GF-D8 (cell line): ENCODE measurements at places on chromosomes 16 and 17.

DNA sequence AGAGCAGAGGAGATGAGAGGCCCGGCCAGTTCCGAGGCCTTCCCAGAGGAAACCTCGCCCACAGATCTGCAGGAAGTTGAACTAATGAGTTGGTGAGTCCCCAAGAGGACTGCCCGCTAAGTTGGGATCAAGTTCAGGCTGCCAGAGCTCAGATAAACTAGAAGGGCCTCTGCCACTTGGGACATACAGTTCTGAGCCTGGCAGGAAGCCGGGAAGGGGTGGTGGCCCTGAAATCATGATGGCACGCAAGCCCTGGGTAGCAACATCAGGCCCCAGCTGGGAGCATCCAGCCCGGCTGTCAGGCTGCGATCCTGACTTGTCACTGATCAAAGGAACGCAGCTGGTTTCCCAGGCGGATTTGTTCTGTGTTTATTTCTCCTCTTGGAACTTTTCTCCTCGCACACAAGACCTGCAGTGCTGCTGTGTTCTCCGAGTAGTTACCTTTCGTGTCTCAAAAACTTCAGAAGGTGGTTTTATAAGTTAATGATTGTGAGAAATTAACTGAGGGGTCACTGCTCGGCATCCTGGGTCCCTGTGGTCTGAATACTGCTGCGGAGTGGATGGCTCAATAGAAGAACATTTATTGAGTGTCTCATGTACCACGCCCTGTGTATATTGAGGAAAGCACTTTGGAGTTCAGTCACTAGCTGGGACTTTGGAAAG, 8.0 kb upstream of the WFDC1 start:
- DNase-seq: no peak

GRCh38 chr16:46906360-46907060, 22.3 kb downstream of the GPT2 start:
- no peak for DNase-seq

DNA sequence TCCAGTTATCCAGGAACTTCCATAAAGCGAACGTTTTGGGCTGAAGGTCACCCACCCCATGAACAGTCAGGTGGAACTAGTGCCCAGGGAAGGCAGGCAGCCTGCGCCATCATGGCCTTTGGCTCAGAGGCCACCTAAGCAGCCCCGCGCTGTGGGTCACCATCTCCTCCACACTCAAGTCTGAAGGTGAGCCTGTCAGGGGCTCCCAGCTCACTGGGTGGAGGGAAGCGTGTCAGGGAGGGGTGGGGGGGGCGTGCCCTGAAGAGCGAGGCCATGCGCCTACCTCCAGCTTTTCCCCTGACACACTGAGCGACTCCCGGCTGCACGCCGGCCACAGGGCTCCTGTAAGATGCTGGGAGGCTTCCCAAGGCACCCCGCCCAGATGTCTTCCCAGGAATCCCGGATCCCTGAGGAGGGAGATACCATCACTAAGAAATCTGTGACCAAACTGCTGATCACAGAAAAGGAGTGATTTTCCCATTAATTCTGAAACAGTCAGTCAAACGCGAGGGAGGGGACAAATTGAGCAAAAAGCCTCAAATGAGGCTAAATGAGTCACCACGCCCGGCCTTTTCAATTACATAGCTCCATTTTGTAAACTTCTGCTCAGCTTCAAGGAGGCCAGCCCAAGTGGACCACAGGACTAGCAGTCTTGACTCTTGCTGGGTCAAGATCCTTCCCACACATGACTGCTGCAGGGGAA, 26.5 kb upstream of the SLC25A19 start:
- DNase-seq: no peak

DNA sequence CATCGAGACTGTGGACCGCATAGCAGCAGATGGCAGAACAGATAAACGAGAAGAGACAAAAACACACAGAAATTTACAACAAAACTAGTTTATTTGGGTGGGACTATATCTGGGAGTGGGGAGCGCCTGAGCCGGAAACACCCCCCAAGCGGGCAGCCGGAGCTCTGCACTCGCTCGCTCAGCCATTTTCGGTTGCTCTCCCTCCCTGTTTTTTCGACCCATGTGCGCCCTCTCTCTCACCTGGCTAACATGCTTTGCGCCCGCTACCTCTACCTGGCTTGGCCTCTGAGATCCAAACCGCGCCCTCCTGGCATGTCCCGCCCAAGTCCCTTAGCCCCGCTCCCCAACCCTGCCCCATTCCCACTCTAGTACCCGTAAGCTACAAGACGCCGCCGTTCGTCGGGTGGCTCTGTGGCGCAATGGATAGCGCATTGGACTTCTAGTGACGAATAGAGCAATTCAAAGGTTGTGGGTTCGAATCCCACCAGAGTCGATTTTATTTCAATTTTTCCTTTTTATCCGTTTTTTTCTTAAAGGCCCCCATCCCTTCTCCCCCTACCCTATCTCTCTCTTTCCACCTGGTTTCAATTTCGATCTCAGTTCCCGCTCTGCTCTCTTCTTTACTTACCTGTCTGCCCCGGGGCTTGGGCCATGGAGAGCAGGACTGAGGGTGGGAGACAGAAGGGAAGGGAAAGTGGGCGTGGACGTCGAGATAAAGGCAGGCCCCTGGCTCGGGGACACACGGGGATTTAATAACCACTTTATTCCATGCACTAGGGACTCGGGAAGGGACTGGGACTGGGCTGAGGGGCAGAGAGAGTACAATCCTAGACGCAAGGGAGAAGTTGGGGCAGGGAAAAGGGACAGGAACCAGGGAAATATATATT, 2.4 kb upstream of the ALOXE3 start:
- DNase-seq: peak; percentile 16

GRCh38 chr17:11580677-11581076, 17.6 kb upstream of the DNAH9 start:
- no peak for DNase-seq

DNA sequence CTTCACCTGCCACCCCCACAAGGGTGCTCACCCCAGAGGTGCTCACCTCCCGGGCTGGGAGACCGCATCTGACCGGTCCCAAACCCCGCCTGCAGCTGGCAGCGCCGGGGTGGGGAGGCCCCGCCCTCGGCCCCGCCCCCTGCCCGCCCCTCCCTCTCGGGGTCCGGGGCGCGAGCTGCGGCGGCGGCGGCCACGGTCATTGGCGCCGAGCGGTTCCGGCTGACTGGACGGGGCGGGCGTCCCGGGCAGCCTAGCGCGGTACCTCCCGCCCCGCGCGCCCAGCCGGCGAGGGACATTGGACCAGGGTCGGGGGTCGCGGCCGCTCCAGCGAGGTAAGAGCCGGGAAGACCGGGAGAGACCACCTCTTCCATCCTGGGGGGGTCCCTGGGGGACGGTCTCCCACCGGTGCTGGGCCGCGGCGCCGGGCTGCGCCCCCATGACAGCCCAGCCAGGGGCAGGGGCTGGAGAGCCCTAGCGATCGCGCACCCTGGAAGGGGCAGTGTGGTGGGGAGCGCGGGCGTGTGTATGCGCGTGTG, at the start of gene CACNG5:
TSS of gene CACNG5 (plus strand) at position 199 of the 536 bp plus-strand sequence. CDS start 42,216 bp downstream, outside the sequence.
- no peak for DNase-seq

DNA sequence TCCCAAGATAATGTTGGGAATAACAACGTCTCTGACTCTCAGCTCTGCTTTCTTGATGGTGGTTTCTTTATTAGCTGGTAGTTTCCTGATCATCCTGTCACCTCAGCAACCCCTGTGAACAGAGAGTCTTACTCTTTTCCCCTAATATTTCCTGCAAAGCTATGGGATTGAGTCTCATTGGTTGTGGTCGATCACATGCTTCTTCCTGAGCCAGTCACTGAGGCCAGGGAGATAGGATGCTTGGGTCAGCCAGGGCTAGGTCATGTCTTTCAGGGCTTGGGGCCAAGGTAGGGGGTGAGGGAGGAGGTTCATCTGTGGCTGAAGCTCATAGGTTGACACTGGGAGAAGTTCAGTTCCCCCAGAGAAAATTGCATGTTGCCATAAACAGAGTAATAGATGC, 114.3 kb downstream of the ABCC1 start:
- DNase-seq: no peak

GRCh38 chr16:9695152-9695551, 487.1 kb downstream of the GRIN2A start:
- no peak for DNase-seq

DNA sequence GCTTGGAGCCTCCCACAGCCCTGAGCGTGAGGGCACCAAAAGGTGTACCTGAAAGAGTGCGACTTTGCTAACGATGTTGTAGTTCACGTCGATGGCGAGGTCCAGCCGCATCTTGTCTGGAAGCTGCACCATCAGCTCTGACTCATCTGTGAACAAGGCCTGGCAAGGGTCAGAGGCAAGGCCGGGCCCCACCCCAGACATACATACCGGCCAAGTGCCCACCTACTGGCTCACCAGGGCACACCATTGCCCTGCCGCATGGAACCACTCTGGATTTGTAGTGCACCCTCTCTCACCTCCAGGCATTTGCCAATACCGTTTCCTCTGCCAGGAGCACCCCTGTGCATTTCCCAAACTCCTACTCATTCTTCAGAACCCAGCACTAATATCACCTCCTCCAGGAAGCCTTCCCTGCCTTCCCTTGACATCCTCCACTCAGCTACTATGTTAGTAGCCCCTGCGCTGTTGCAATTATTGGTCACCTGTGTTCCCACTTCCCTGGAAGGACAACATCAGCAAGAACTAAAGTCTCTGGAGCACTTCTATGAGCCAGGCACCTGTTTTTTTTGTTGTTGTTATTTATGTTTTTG, 69.4 kb downstream of the CNGB1 start:
- DNase-seq: no peak

GRCh38 chr17:15453246-15453645, 14.2 kb downstream of the CDRT4 start:
- no peak for DNase-seq

- DNase-seq: no peak
These were observed 6.9 kb downstream of the DEXI start for GRCh38 chr16:10935226-10935915.

DNA sequence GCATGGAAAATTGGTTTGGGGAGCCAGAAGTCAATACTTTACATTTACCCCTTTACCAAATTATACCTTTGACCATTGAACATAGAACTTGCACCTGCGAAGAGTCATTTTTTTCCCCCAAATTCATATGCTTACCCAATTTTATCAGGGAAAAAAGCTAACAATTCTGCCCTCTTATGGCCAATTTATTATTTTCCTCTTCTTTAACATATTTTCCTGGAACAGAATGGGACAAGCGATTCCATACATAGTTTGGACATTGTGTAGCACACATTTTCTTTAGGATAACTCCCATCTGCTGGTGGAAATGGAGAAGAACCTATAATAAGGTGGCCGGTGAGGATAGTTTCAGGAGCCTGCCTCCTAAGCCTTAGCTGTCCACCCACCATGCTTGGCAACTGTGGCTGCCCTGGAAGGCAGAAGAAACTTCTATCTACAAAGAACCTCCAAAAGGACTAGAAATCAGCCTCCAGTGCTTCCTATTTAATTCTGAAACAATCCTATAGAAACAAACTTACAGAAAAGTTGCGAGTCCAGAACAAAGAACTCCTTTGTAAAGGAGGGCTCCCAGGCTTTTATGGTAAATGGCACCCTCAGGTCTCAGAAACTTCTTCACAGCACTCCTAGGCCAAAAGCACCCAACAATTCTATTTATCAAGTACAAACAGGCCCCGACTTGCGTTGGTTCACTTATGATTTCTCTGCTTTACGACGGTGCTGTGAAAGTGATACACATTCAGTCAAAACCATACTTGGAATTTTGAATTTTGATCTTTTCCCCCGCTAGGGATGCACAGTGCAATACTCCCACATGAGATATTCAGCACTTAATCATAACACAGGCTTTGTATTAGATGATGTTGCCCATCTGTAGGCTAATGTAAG, 64.1 kb upstream of the CACNG4 start:
- DNase-seq: no peak

GRCh38 chr16:89407282-89407924, 83.0 kb downstream of the ANKRD11 start:
- DNase-seq: peak; percentile 18

DNA sequence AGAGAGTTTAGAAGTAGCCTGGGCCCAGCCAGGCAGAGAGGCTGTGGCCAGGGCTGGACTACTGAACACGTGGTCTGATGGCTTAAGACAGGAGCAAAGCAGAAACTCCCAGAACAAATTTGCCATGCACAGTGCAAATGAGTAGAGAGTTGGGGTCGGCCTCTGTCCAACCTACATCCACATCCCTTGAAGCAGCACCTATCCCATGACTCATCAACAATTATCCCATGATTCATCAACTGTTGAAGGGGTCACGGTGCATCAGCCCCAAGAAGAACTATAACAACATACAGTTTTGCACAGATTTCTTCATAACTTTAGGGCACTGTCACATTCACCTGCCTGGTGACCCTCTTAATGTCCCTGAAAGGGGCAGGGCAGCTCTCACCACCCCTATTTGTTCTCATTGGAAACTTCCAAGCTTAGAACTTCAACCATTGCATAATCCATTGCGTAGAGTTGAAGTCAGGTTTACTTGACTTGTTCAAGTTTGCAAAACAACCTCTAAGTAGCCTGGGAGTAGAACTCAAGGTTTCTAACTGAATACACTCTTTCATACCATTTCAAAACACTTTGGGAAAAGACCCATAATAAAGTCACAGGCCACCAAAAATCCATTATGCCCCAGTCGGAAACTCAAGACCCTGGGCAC, 235.2 kb upstream of the CDH5 start:
- no peak for DNase-seq

DNA sequence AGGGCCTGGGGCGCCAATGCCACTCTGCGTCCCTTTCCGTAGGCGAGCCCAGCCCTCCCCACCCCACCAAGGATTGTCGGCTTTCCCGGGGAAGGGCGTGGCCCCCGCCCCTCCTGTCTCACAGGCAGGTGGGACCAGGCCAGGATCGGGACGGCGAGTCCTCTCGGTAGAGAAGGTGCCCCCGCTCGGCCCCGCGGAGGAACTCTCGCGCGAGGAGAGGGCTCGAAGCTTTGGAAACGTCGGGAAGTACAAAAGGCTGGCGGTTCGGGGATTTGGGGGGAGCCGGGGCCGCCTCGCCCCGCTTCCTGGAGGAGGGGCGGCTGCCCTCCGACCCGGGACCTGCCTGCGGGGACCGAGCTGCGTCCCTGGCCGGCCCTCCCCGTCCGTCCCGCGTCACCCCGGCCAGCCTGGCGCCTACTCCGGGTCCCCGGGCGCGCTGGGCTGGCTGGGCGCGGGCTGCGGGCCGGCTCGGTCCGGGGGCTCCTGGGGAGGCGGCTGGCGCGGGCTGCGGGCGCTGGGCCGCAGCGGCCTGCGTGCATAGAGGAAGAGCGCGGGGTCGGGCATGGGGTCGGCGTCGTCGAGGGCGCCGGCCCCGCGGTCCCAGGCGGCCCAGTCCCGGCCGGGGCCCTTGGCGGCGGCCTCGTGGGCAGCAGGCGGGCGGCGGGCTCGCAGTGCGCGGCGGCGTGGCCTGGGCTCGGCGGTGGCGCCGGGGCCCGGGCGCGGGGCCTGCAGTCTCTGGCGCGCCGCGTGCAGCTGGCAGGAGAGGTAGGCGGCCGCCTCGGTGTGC, 12.6 kb upstream of the CLUH start:
- DNase-seq: no peak

DNA sequence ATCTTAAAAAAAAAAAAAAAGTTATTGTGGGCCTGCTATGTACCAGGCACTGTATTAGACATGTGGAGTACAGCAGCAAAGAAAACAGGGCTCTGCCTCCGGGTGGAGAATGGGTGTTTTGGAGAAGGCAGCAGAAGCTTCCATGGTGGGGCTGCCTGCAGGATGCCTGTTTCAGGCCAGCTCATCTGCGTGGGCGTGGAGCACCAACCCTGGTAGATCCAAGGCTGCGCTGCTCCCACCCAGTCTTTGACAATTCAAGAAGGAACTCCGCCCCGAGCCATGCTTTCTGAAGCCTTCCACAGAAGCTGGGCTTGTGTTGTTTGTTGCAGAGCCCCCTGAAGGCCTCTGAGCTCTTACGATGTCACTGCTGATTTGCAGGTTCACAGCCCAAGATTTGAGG, 23.2 kb upstream of the CACNG1 start:
- DNase-seq: no peak
